H1 (cell line): ENCODE measurements at places on chromosomes 4 and X.

DNA sequence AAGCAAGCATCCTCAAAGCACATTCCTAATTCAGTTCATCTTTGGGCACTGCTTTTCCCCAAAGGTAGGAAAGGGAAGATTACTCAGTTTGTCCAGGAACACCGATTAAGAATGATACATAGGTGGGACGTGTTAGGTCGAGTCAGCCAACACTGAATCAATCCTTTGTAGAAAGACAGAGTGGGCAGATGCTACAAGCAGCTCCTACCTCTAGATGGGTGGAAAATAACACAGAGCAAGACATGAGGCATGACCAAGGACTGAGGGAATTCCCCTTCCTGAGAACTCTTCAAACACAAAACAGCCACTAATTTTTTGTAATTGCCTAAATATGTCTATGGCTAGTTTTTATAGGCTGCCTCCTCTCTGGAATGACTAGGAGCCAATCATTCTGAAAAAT, 331.7 kb downstream of the HNRNPD start:
- DNase-seq: no peak

DNA sequence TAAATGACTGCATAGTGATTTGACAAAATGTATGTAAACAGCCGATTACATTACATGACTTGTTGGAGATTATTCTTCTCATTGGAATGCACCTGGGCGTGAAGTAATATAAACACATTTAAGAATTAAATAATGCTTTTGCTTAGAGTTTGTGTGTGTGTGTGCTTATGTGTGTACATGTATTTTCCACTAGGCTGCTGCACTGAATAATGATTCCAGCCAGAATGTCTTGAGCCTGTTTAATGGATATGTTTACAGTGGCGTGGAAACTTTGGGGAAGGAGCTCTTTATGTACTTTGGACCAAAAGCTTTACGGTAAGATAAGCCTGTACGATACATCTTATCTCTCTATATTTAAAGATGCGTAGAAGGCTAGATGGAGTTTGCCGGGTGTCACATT, 12.6 kb downstream of the NEIL3 start:
- DNase-seq: no peak

DNA sequence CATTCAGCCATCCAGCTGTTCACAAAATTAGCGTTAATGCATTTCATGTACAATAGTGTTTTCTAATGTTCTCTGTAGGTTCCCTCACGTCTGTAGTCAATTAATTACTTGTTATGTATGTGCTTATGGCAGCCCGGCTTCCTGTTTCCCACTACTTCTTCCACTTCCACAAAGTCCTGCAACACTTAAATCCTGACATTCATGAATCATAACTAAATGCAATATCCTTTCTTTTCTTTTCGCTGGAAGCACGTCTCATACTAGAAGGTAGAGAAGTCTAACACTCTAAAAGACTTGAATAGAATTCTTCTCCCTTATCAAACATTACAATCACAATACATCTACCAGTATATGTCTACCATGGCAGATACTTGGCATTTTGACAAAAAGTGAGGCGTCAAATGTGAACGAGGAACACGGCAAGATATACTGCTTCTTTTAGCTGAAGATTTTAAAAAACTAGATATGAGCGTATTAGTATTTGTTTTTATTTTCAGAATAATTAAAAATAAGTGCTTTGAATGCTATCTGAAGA, 239.0 kb upstream of the DIAPH2 start:
- no peak for DNase-seq

GRCh38 chr4:79598801-79599200, 190.8 kb upstream of the GK2 start:
- no peak for DNase-seq

GRCh38 chr4:60605646-60606354, 594.3 kb upstream of the ADGRL3 start:
- no peak for DNase-seq

GRCh38 chrX:12975991-12976558, 1.2 kb downstream of the TMSB4X start:
- no peak for DNase-seq

GRCh38 chr4:154869301-154869700, 88.2 kb downstream of the RBM46 start:
- no peak for DNase-seq

- DNase-seq: no peak
These were observed 46.1 kb upstream of the FAM9C start for GRCh38 chrX:13090339-13091110.

- no peak for DNase-seq
These were observed 2164.0 kb downstream of the PCDH7 start for GRCh38 chr4:32884198-32884597.

DNA sequence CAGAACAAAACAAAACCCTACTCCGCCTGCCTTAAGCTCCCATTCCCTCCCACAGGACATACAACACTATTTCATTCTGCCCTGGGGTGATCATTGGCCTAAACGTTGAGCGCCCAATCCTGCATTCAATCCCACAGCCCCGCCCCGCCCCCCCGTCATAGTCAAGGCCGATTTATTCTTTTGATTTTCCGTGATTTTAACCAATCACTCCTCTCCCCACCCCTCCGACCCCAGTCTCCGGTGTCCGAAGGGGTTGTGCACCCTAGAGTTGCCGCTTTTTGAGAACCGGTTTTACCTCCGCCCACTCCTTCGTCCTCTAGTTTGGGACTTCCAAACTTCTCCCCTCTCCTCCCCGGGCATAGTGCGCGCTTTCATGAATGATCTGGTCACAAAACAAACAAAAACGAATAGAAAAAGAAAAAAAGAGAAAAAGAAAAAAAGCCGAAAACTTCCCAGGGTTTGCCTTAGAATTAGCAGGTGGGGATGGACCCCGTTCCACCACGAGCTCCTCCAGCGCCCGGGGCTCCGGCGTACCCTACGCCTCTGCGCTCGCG, 446 bp upstream of the UBE2A start:
- DNase-seq: no peak

DNA sequence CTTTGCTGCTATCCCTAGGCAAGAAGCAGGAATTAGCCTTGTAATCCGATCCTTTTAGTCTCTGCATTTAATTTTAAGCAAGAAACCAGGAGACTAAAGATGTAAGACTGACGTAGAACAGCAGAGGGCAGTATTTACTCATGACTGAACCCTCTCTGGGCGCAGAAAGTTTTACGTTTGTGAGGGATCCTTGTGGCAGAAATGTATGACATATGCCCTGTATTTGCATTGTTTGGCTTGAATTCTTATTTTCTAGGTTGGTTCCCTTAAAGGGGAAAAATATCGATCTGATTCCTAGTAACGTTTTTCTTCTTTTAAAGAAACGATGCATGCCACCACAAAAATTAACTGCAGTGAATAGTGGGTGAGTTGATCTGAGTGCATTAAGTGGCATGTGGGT, 1.3 kb upstream of the FAT4 start:
- no peak for DNase-seq

GRCh38 chr4:105541420-105541819, 11.0 kb upstream of the ARHGEF38 start:
- no peak for DNase-seq
